ENCODE measurements at places on chromosomes 1 and 21.

DNA sequence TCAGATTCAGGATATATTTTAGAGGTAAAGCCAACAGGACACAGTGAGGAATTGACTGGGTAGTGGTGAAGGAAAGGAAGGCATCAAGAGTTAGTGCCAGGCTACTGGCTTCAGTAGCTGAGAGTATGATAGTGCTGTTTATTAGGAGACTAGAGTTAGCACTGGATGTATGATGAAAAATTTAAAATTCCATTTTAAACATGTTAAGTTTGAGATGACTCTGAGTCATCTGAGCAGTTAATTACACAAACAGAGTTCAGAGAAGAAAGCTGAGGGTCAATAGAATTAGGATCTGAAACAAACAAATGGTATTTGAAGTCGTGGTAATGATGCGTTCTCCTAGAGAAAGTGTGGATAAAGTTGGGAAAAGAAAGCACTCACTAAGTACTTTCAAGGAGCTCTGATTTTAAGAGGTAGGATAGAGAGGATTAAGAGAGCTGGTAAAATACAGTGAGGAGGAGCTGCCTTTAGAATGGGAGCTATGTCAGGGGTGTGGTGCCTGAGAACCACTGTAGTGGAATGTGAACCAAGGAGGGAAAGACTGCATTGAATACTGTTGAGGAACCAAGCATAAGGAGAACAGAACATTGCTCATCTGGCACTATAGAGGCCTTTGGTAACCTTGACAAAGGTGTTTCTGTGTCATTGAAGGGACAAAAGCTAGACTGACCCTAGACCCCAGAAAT is 21.7 kb upstream of the SHCBP1L start:
- no peak for DNase-seq

DNA sequence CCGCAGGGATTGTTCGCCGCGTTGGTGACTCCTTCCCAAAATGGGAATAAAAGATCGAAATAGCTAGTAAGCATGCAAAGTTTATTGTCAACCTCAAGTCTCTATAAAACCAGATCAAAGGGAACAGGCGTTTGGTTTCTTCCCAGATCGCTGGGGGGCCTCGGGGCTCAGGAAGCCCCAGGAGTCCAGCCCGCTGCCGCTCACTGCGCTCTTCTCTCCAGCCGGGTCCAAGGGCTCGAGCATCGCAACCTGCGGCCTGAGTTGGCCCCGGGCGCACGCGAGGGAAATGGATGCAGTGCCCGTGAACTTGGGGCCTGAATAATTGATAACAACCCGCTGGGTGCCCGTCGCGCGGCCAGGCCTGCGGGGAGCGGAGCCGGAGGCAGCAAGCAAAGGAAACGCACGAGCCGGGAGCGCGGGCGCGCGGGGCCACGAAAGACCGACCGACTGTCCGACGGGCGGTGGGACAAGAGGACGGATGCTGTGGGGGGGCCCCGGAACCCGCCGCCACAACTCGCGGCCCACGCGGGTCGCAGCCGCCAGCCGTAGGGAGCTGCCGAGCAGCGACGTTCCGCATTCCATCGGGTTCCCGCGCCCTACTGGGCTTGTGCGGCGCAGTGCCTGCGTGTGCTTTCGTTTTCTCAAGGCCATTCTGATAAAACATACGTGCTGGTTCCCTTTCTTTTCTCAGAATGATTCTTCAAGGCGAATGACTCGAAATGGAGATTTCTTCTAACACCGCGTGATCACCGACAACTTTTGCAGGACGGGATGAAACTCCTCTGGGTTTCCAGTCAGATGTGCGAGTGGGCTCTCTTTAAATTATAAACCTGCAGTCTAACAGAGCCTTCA is 14.0 kb upstream of the ALX3 start:
- no peak for DNase-seq

GRCh38 chr1:54850069-54850730 is 36.8 kb downstream of the DHCR24 start:
- peak; percentile 20 for DNase-seq

DNA sequence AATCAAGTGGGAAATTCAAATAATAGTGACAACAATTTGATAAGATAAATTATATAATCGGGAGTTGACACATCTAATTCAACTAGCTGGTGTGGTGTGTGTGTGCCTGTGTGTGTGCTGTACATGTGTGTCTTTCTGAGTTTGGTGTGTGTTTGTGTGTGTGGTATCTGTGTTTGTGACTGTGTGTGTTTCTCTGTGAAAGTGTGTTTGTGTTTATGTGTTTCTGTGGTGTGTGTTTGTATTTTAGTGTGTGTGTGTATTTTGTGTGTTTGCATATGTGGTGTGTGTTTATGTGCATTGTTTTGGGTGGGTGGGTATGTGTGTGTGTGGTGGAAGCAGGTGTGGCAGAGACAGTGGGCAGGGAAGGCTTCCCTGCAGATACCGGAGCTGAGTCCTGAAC is 4.8 kb upstream of the DSCAM start:
- no peak for DNase-seq

GRCh38 chr1:160855181-160855981 is 7.3 kb downstream of the CD244 start:
- peak; percentile 83 for DNase-seq

GRCh38 chr1:15870421-15870820 is 22.9 kb downstream of the SPEN start:
- DNase-seq: no peak

DNA sequence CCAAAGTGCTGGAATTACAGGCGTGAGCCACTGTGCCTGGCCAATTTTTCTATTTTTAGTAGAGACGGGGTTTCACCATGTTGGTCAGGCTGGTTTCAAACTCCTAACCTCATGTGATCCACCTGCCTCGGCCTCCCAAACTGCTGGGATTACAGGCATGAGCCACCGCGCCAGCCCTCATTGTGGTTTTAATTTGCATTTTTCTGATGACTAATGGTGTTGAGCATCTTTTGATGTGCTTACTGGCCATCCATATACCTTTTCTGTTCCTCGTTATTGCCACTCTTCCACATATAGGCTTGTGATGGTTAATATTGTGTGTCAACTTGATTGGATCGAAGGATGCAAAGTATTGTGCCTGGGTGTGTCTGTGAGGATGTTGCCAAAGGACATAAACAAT is 17.4 kb upstream of the ENAH start:
- DNase-seq: no peak

DNA sequence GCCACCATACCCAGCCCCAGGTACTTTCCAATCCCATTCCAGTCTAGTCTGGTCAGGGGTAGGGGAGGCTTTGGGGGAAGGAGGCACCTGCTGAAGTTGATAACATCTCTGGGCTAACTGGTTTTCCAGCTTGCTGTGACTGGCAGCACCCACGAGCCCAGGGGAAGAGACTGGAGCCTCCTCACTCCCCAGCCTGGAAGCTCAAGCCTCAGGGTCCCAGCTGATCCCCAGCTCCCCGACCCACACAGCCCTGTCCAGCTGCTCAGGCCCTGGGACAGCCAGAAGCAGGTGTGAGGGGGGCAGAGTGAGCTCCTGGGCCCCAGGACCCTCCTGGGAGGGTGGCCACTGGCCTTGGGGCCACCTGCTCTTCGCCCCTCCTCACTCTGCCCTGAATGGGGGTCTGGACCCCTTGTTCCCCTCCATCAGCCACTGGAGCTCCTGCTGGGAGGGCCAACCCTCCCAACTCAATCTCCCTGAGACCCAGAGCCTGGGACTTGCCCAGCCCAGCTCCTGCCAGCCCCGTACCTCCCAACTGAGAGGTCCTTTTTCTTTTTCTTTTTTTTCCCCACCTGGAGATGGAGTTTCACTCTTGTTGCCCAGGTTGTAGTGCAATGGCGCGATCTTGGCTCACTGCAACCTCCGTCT is 23.5 kb upstream of the RNU1-4 start:
- no peak for DNase-seq

DNA sequence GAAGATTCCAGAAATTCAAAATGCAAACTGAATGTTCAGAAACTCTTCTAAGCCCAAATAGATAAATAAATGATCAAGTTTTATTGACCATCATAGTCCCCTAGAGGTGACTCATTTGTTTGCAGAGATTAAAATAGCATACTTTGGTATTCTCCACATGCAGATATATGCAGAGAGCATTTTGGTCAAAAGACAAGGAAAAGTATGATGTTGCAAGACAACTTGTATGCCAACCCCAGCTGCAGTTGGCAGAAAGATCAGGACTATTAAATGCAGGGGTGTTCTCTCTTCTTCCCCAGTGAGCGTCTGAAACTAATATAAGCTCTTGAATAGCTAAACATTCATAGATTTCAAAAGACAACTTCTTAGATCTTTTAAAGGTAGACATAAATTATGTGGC is 404.9 kb downstream of the LTN1 start:
- no peak for DNase-seq

- DNase-seq: no peak
Measured at GRCh38 chr1:1219341-1219740, 5.4 kb upstream of the TNFRSF4 start.

DNA sequence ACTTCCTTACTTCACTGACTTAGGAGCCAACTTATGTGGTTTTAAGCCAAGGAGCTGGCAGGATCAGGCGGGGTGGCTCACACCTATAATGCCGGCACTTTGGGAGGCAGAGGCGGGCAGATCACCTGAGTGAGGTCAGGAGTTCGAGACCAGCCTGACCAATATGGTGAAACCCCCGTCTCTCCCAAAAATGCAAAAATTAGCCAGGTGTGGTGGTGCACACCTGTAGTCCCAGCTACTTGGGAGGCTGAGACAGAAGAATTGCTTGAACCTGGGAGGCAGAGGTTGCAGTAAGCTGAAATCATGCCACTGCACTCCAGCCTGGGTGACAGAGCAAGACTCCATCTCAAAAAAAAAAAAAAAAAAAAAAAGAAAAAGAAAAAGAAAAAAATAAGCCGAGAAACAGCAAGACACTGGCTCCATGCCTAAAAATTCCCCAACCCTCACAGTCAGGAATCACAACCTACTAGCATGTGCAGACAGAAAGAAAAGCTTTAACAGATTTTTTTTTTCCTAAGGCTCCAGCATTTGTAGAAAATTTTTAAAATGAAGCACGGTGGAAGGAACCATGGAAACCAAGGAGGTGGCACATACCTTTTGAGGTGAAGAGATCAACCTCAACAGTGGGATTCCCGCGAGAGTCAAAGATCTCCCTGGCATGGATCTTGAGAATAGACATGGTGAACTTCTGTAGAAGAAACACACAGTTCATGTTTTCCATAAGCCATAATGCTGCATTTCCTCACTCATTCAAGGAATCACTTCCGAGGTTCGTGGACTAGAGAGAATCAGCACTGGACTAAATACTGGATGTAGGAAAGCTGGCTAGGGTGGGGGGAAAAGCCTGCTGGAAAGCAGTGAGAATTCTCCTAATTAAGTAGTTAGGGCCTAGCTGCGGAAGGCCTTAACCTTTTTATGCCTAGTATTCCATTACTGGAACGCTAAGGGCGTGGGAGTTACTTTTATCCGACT is 4.0 kb downstream of the ENO1 start:
- DNase-seq: no peak

- DNase-seq: no peak
Measured at GRCh38 chr1:65065524-65066418, 82.2 kb upstream of the AK4 start.

- no peak for DNase-seq
Measured at GRCh38 chr1:201307231-201307630, 23.9 kb downstream of the PKP1 start.

- DNase-seq: peak; percentile 61
Measured at GRCh38 chr1:16677552-16678431, 11.0 kb upstream of the RNU1-3 start.

- DNase-seq: no peak
Measured at GRCh38 chr1:40803447-40803846, 19.9 kb downstream of the KCNQ4 start.

DNA sequence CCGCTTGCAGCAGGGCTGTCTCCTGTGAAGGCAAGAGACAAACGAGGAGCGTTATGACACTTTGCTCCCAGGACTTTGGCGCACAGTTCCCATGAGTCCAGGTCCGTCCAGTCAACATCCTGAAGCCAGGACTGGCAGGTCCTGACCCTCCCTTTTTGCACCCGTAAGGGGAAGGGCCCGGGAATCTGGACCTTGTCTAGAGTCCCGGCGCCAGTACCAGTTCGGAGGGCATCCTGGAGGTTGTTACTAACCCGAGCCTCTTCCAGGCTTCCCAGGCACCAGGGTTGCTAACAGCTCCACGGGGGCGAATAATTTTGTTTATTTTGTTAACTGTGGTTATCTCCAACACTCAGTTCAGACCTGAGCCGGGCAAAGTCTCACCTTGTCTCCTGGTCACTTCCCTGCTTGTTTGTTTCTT is 682 bp upstream of the RWDD3 start:
- DNase-seq: no peak

DNA sequence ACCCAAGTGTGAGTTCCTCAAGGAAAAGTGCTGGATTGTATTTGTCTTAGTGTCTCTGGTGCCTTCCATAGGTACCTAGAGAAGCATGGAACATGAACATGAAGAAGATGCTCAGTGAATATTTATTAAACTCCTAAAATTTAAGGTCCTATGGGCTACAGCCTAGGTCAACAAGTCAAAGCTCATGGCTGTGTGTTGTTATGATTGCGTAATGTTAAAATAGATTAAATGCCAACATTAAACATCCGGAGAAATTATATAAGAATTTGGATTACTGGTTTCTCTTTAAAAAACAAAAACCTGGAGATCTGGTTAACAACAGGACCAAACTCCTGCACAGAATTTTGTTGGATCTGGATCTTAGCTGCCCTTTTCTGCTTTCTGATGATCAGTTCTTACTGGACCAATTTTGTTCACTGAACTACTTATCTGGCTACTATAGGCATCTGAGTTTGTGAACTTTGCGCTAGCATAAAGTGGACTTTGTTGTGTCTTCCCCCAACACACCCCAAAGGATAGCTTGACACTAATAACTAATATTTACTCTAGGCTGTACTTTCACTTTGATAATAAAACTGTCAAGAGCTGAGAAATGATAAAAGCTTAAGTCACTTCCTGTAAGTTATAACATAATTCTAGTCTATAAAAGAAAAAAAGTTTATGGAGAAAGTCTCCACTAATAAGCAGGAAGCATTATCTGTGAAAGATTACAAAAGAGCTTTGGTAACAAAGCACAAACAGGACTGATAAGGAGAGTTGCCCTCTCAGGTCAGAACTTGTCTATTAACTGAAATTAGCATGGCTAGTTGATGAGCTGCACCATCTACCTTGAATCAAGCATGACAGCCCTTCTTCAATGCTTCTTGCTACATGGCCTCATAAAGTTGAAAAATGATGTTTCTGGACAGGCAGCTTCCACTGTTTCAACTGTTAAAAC is 20.7 kb downstream of the F5 start:
- DNase-seq: no peak

GRCh38 chr1:211632117-211632807 is 43.2 kb downstream of the NEK2 start:
- no peak for DNase-seq

GRCh38 chr1:206693029-206693428 is 8.3 kb downstream of the MAPKAPK2 start:
- no peak for DNase-seq

GRCh38 chr1:107318932-107319331 is 178.1 kb downstream of the NTNG1 start:
- DNase-seq: no peak

DNA sequence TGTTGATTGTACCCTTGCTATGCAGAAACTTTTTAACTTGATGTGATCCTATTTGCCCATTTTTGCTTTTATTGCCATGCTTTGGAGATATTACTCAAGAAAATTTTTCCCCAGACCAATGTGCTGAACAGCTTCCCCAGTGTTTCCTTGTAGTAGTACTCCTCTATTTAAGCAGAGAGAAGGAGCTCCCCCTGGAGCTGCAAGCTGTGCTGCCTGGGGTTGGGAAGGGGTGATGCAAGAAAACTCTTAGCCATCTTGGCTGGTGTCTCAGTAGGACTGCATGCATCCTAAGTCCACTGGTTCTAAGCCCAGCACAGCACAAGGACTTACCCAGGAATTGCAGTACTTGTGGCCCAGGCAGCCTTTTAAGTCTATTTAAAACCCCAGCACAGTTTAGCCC is 121.6 kb downstream of the NTMT2 start:
- no peak for DNase-seq

GRCh38 chr1:162016631-162017030 is 7.0 kb downstream of the OLFML2B start:
- DNase-seq: no peak

All from natural killer cell treated with Interleukin-12 subunit alpha and Interleukin-12 subunit beta and Interleukin-15 and Interleukin-18, amount 100 ng/mL, for 72 hours (primary cell).